ENCODE measurements at places on chromosomes 4 and X. TPM values are rescaled to one million over a fixed set of nuclear protein-coding genes. Genes with fewer than 3 reads are reported as not detected.

DNA sequence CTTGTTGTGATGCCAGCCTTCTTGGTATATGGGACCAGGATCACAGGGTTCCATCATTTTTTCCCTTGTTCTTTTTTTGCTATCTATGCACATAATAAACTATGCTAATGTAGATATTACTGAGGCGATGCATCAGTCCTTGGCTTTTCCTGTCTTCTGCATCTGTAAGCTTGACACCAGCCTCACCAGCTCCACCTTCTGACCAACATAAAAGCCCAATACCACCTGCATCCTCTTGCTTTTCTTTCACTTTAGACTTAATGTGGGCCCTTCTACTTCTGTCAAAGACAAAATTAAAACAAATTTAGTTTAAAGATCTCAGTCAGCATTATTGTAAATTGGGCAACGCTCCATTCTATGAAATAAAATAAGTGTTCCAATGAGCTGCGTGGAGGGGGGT lies 1718.8 kb upstream of the PCDH10 start:
- H3K4me3 ChIP-seq, result no peak overlapping the region
- DNase-seq, result no peak
- H3K4me1 ChIP-seq, result no peaks in the 10 kb centered on the region
- no peak overlapping the region for H3K27ac ChIP-seq

DNA sequence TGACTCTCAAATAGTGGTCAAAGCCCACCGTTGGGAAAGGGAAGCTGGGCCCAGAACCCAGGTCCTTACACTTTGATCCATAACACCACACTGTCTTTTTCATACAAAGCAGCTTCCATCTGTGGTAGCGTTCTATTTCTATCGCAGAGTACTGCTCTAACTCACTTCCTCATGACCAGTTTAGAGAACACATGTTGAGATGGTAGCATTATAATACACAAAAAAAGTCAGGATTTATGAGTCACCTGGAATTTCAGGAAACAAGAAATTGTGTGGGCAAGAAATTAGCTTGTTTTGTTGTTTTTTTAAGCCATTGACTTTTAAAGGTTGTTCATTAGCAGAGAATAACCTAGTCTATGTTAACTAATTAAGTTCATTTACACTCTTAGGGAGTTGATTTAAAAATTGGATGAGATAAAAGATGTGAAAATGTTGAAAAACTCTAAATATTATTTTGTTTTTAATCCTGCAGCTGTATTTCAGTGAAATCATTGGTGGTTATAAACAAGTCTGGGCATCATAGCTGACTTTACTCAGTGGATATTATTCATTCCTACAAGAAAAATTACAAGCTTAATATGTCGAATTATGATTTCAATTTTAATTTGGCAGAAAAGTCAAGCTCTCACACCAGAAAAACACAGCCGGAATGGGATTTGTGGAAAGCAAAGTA lies 1011.1 kb upstream of the HS3ST1 start:
- H3K27ac ChIP-seq, result no peak overlapping the region
- H3K4me3 ChIP-seq, result no peak overlapping the region
- no peak for DNase-seq
- no peaks in the 10 kb centered on the region for H3K4me1 ChIP-seq
- H3K36me3 ChIP-seq, result no peaks in the 10 kb centered on the region

GRCh38 chrX:136273986-136274385 lies 22.8 kb upstream of the MAP7D3 start:
- peaks cover 7% of the 10 kb centered on the region for H3K4me1 ChIP-seq
- no peaks in the 10 kb centered on the region for H3K27me3 ChIP-seq
- no peaks in the 10 kb centered on the region for H3K36me3 ChIP-seq
- DNase-seq, result no peak
- no peak overlapping the region for H3K4me3 ChIP-seq

- no peak for DNase-seq
- no peak overlapping the region for H3K27ac ChIP-seq
- no peaks in the 10 kb centered on the region for H3K4me1 ChIP-seq
- no peak overlapping the region for H3K4me3 ChIP-seq
- H3K27me3 ChIP-seq, result peaks cover 7% of the 10 kb centered on the region
These were observed 42.6 kb upstream of the NKX1-1 start for GRCh38 chr4:1448589-1449420.

The GK gene
- 10.4 TPM for total RNA-seq

The SYTL4 gene
- 4.6 TPM for total RNA-seq

The RAI2 gene
- not detected for total RNA-seq

The GC gene
- total RNA-seq, result not detected

The SLC25A5 gene
- 104 TPM for total RNA-seq

The ZFP92 gene
- not detected for total RNA-seq

The TRIM61 gene
- total RNA-seq, result not detected

The MYOZ2 gene
- total RNA-seq, result not detected

The SMIM10 gene
- 3.8 TPM for total RNA-seq

All from GM23248 (cell line).